ENCODE measurements at places on chromosomes 3 and 15. TPM values are rescaled to one million over a fixed set of nuclear protein-coding genes. Genes with fewer than 3 reads are reported as not detected.

GRCh38 chr15:40471105-40471807, 472 bp downstream of the CHST14 start:
- peaks cover 22% of the 10 kb centered on the region for H3K4me1 ChIP-seq
- H3K4me3 ChIP-seq, result peak overlapping the region; percentile 84
- peak overlapping the region; percentile 76 for H3K27ac ChIP-seq
- H3K27me3 ChIP-seq, result no peaks in the 10 kb centered on the region

- no peak overlapping the region for H3K27ac ChIP-seq
- no peaks in the 10 kb centered on the region for H3K27me3 ChIP-seq
- H3K4me1 ChIP-seq, result peaks cover 17% of the 10 kb centered on the region
- DNase-seq, result no peak
- no peak overlapping the region for H3K4me3 ChIP-seq
Observed at GRCh38 chr3:58048301-58048700, 40.1 kb downstream of the FLNB start.

LRRN1 gene
- total RNA-seq, result not detected

COPG1 gene
- 162 TPM for total RNA-seq

GRCh38 chr3:56754741-56755417, 46.9 kb downstream of the ARHGEF3 start:
- peaks cover 38% of the 10 kb centered on the region for H3K36me3 ChIP-seq
- H3K27ac ChIP-seq, result peak overlapping the region; percentile 35
- no peaks in the 10 kb centered on the region for H3K27me3 ChIP-seq
- DNase-seq, result peak; percentile 38

C2CD4B gene
- total RNA-seq, result 1.5 TPM

DNA sequence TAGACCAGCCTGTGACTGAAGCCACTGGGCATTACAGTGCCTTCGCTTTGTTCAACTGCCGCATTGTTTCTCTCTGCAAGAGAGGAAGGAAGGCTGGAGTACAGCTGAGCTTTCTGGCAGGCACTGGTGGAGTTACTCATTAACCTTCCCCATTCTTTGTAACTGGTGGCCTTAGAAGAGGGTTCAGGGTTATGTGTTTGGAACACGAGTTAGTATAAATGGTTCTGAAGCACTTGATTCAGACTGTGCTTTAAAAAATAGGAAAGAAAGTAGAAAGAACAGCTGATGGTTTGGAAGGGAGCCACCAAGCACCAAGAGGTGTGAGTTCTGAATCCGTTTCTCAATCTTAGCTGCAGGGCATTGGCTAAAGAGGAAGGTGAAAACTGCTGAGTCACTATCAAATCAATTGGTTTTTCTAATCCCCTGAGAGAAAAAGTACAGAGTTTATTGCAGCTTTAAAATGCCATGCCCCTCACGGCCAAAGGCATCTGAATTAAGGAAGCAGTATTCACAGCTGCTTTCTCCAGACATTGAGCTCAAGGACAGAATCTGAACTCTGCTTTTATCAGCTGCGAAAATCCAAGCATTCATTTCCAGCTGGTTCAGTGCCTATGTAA, 3.6 kb downstream of the HGD start:
- H3K4me1 ChIP-seq, result peaks cover 3% of the 10 kb centered on the region
- peaks cover 4% of the 10 kb centered on the region for H3K27me3 ChIP-seq
- DNase-seq, result no peak

- H3K27ac ChIP-seq, result peak overlapping the region; percentile 99
- no peaks in the 10 kb centered on the region for H3K27me3 ChIP-seq
- peaks cover 56% of the 10 kb centered on the region for H3K4me1 ChIP-seq
- H3K4me3 ChIP-seq, result peak overlapping the region; percentile 95
Observed at GRCh38 chr15:79965846-79966630, 5.0 kb downstream of the BCL2A1 start.

DNA sequence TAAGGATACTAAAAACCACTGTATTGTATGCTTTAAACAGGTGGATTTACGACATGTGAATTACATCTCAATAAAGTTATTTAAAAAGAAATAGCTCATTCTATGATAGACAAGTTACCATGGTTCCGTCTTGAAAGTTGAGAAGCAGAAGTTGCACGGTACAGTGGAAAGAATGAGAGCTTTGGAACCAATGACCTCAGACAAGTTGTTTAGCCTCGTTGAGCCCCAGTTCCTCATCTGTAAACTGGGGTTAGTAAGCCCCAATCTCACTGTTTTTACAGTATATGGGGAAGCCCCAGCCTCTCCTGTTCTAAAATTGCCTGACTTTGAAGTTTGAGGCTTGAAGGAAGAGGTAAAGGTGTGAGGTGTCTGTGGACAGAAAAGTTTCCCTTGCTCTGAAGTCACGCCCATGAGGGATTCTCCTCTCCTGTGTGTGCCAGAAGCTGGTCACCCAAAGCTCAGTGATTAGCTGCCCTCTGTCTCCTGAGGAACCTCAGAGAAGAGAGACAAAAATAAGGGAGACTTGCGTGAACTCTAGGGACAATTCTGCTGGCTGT, 10.0 kb downstream of the CRYGS start:
- peaks cover 9% of the 10 kb centered on the region for H3K36me3 ChIP-seq
- peak overlapping the region; percentile 46 for H3K4me3 ChIP-seq
- H3K27me3 ChIP-seq, result no peaks in the 10 kb centered on the region
- peak; percentile 70 for DNase-seq
- peak overlapping the region; percentile 95 for H3K27ac ChIP-seq

DNA sequence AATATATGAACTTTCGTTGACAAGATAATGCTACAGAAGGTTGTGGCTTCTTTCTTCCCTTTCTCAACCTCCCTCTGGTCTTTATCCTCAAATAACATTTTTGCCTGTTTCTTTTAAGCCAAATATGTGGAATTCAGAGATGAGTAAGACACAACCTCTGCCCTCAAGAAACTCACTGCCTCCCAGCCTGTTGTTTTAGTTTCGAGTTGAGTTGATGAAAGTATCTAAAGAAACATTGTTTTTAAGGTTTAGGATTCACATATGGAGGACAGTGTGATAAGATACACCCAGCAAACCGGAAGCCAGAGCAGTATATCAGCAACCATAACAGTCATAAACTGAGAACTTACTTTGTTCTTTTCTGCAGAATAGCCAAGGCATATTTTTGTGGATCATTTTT, 218.6 kb downstream of the THSD4 start:
- H3K36me3 ChIP-seq, result no peaks in the 10 kb centered on the region
- H3K27me3 ChIP-seq, result no peaks in the 10 kb centered on the region
- DNase-seq, result peak; percentile 9
- H3K27ac ChIP-seq, result no peak overlapping the region
- no peak overlapping the region for H3K4me3 ChIP-seq
- H3K4me1 ChIP-seq, result peaks cover 9% of the 10 kb centered on the region

DNA sequence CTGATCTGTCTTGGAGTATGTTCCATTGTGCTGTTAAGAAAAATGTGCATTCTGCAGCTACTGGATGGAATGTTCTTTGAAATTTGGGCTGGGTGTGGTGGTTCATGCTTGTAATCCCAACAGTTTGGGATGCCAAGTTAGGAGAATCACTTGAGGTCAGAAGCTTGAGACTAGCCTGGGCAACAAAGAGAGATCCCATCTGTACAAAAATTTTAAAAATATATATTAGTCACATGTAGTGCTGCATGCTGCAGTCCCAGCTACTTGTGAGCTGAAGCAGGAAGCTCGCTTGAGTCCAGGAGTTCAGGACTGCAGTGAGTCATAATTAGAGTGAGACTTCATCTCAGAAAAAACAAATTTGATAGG, 62.8 kb upstream of the PLSCR4 start:
- DNase-seq, result no peak
- H3K4me3 ChIP-seq, result no peak overlapping the region
- peaks cover 5% of the 10 kb centered on the region for H3K27me3 ChIP-seq
- no peaks in the 10 kb centered on the region for H3K4me1 ChIP-seq

DNA sequence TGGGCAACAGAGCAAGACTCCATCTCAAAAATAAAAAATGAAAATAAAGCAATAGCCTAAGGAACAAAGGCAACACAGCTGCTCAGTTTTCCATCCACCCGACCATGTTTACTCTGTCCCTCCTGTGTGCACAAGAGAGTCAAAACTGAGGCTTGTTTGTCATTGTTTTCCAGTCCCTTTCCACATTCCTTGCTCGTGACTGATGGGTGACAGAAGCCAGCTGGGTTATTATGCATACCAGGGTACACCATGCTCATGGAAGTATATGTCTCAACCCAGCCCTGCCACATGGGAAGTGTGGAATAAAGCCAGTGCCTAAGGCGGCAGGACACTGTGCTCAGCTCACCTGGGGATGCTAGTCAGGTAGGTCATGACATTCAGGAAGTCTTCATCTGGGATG, 49.5 kb downstream of the MCF2L2 start:
- no peak overlapping the region for H3K27ac ChIP-seq
- H3K4me1 ChIP-seq, result peaks cover 21% of the 10 kb centered on the region
- no peak for DNase-seq
- no peaks in the 10 kb centered on the region for H3K36me3 ChIP-seq
- H3K4me3 ChIP-seq, result no peak overlapping the region

DAZL gene
- not detected for total RNA-seq

ACTRT3 gene
- total RNA-seq, result 0.76 TPM

DNA sequence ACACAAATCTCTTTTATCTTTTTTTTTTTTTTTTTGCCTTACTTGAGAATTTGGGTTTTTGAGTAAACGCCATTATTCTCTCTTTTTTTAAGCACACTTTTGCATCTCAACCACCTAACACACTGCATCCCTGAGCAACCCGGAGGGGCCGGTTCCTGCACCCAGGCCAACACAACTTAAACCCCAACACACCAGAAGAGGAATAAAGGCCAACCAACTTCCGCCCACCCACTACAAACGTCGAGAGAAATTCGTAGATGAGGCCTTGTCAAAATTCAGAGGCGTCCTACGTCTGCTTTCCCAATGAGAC, 389 bp upstream of the CCNB2 start:
- H3K4me3 ChIP-seq, result peak overlapping the region; percentile 92
- DNase-seq, result no peak
- H3K4me1 ChIP-seq, result peaks cover 8% of the 10 kb centered on the region
- peaks cover 19% of the 10 kb centered on the region for H3K36me3 ChIP-seq
- H3K27ac ChIP-seq, result peak overlapping the region; percentile 88
- H3K27me3 ChIP-seq, result no peaks in the 10 kb centered on the region

- no peak overlapping the region for H3K4me3 ChIP-seq
- H3K27me3 ChIP-seq, result no peaks in the 10 kb centered on the region
- H3K36me3 ChIP-seq, result no peaks in the 10 kb centered on the region
- H3K4me1 ChIP-seq, result no peaks in the 10 kb centered on the region
- no peak overlapping the region for H3K27ac ChIP-seq
Observed at GRCh38 chr15:29124581-29125381, 144.8 kb downstream of the NSMCE3 start.

GRCh38 chr3:102673271-102674115, 238.7 kb downstream of the ZPLD1 start:
- DNase-seq, result peak; percentile 72
- no peak overlapping the region for H3K27ac ChIP-seq
- no peak overlapping the region for H3K4me3 ChIP-seq
- no peaks in the 10 kb centered on the region for H3K4me1 ChIP-seq

DNA sequence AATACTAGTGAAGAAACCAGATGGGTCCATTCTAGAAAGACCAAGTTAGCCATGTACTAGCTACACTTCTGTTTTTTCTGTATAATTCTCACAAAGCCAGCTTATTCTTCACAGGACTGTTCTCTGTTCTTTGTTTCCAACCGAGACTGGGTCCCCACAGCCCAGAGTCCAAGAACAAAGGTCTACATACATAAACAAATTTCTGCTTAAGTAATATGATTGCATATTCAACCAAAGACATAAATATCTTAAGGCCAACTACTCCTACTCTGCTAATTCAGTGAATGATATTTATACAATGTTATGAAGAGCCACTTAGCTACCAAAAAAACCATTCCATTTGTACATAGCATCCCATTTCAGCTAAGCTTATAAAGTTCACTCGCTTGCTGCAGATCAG, 299.8 kb upstream of the CCDC54 start:
- no peaks in the 10 kb centered on the region for H3K27me3 ChIP-seq
- H3K4me3 ChIP-seq, result no peak overlapping the region
- DNase-seq, result no peak
- H3K27ac ChIP-seq, result no peak overlapping the region

SPTSSB gene
- total RNA-seq, result not detected

LRRC2 gene
- total RNA-seq, result not detected

DNA sequence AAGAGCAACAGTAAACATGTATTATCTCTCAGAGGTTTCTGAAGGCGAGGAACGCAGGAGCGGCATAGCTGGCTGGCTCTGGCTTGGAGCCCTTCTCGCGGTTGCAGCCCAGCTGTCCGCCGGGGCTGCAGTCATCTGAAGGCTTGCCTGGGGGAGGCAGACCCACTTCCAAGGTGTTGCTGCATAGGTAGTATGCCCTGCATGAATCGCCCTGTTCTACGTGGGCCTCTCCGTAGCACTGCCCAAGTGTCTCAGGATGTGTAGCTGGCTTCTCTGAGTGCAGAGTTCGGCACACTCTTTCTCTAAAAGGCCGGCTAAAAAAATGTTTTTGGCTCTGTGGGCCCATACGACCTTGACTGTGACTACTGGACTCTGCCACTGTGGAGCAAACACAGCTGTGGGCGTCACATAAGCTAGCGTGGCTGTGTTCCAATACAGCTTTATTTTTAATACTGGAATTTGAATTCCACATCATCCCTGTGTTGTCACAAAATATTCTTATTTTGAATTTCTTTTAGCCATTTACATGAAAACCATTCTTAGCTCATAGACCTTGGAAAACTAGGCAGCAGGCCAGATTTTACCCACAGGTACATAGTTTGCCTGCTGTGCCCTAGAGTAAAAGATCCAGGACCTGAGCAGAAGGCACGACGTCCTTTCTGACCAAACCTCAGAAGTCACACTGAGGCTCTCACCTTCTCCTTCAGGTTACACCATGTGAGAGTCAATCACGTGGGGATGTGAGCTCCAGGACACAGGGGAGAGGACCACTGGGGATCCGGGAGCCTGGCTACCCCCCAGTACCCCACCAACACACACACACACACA, 55.9 kb downstream of the PGPEP1L start:
- H3K4me3 ChIP-seq, result no peak overlapping the region
- H3K27me3 ChIP-seq, result no peaks in the 10 kb centered on the region
- no peak overlapping the region for H3K27ac ChIP-seq

- H3K4me3 ChIP-seq, result no peak overlapping the region
- DNase-seq, result no peak
- peaks cover 2% of the 10 kb centered on the region for H3K27me3 ChIP-seq
- H3K36me3 ChIP-seq, result no peaks in the 10 kb centered on the region
Observed at GRCh38 chr3:101976473-101976872, 127.2 kb downstream of the NFKBIZ start.

ANKRD63 gene
- not detected for total RNA-seq

- no peaks in the 10 kb centered on the region for H3K36me3 ChIP-seq
- no peaks in the 10 kb centered on the region for H3K4me1 ChIP-seq
- H3K4me3 ChIP-seq, result no peak overlapping the region
Observed at GRCh38 chr3:54736459-54736858, 191.4 kb downstream of the LRTM1 start.

GRCh38 chr3:137709011-137709601, 55.0 kb upstream of the SOX14 start:
- no peak overlapping the region for H3K4me3 ChIP-seq
- DNase-seq, result no peak
- no peak overlapping the region for H3K27ac ChIP-seq
- H3K27me3 ChIP-seq, result no peaks in the 10 kb centered on the region

DNA sequence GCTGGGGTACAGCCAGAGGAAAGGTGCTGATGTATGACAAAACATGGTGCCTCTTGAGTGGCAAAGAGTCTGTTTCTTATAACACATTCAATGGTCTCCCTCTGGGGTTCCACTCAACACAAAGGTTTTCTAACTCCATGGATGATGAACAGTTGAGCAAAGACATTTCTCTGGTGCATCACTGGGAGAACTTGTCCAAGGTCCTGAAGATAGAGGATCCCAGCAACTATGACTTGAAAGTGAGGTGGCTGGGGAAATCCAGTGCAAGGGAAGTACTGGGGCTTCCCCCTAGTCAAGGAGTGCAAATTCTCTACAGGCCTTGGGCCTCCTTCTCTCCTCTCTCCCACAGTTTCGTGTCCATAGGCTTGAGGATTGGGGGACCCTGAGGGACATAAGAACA, 431.1 kb downstream of the WDR72 start:
- H3K27ac ChIP-seq, result no peak overlapping the region
- H3K4me1 ChIP-seq, result no peaks in the 10 kb centered on the region
- peak; percentile 8 for DNase-seq
- no peaks in the 10 kb centered on the region for H3K36me3 ChIP-seq

Measured in activated CD4-positive, alpha-beta memory T cell treated with anti-CD3 and anti-CD28 coated beads for 36 hours (primary cell).